ENCODE measurements at places on chromosomes 11 and 22. TPM values are rescaled to one million over a fixed set of nuclear protein-coding genes. Genes with fewer than 3 reads are reported as not detected.

GRCh38 chr11:4063348-4063747, 31.3 kb upstream of the RRM1 start:
- peaks cover 4% of the 10 kb centered on the region for H3K36me3 ChIP-seq
- peaks cover 46% of the 10 kb centered on the region for H3K4me1 ChIP-seq
- no peak overlapping the region for H3K27ac ChIP-seq
- H3K4me3 ChIP-seq: no peak overlapping the region

GRCh38 chr22:28052825-28053269, 133.8 kb upstream of the PITPNB start:
- no peaks in the 10 kb centered on the region for H3K36me3 ChIP-seq
- no peaks in the 10 kb centered on the region for H3K4me1 ChIP-seq
- H3K27me3 ChIP-seq: no peaks in the 10 kb centered on the region
- no peak overlapping the region for H3K4me3 ChIP-seq
- no peak for DNase-seq

- H3K27ac ChIP-seq: no peak overlapping the region
- no peaks in the 10 kb centered on the region for H3K27me3 ChIP-seq
- H3K4me1 ChIP-seq: no peaks in the 10 kb centered on the region
- H3K36me3 ChIP-seq: no peaks in the 10 kb centered on the region
- no peak overlapping the region for H3K4me3 ChIP-seq
These were observed 3.1 kb downstream of the MRGPRG start for GRCh38 chr11:3215346-3216026.

GRCh38 chr11:75087319-75088305, 9.1 kb downstream of the OR2AT4 start:
- H3K27ac ChIP-seq: no peak overlapping the region
- no peaks in the 10 kb centered on the region for H3K36me3 ChIP-seq
- no peak overlapping the region for H3K4me3 ChIP-seq

DNA sequence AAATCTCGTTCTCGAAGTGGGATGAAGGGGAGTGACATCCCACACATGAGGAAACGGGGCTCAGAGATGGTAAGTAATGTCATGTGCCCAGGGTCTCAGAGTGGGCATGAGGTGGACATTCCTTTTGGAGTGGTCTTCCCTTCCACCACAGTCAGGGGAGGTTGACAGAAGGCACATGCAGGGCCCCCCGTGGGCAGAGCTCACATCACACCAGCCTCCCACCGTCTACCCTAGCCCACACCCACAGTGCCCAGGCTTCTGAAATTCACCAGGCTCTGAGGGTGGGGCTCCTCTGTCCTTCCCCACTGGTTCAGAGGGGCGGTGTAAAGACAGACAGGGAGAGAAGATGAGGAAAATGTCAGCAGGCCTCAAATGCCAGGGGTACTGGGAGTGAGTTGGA, 41.1 kb upstream of the TIMP3 start:
- no peaks in the 10 kb centered on the region for H3K36me3 ChIP-seq
- no peak overlapping the region for H3K4me3 ChIP-seq
- peaks cover 4% of the 10 kb centered on the region for H3K4me1 ChIP-seq
- no peak overlapping the region for H3K27ac ChIP-seq

- no peaks in the 10 kb centered on the region for H3K27me3 ChIP-seq
- no peak for DNase-seq
- no peaks in the 10 kb centered on the region for H3K36me3 ChIP-seq
- H3K4me1 ChIP-seq: no peaks in the 10 kb centered on the region
These were observed 204.3 kb downstream of the TENM4 start for GRCh38 chr11:79236541-79236971.

- no peak overlapping the region for H3K4me3 ChIP-seq
- no peaks in the 10 kb centered on the region for H3K4me1 ChIP-seq
- H3K36me3 ChIP-seq: no peaks in the 10 kb centered on the region
- H3K27me3 ChIP-seq: no peaks in the 10 kb centered on the region
These were observed 340.5 kb downstream of the TENM4 start for GRCh38 chr11:79100093-79100910.

DNA sequence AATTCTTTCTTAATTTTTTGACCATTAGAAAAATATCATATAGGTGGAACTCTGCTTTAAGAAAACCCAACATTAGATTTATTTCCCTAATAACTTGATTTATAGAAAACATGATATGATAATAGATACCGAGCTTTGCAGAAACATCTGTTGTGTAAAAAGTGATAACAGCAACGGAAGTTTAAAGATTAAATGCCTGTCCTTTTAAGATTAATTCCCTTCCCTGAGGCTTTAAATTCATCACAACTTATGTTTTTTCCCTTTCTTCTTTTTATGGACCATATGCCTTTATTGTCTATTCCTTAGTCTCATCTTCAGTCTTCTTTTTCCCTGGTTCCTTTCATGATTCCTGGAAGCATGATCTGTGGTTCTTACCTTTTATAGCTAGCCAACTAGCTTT, 1.9 kb downstream of the USP47 start:
- no peaks in the 10 kb centered on the region for H3K36me3 ChIP-seq
- H3K27ac ChIP-seq: no peak overlapping the region
- DNase-seq: no peak
- H3K27me3 ChIP-seq: peaks cover 6% of the 10 kb centered on the region
- no peak overlapping the region for H3K4me3 ChIP-seq

GRCh38 chr11:61816736-61817455, at the start of gene FADS1:
Gene FADS1, minus strand, starts transcription at chr11:61817003. Its CDS starts 74 bp downstream, at chr11:61816929.
- peaks cover 19% of the 10 kb centered on the region for H3K4me1 ChIP-seq
- H3K27ac ChIP-seq: peak within 1 kb of the TSS; percentile 87
- DNase-seq: peak; percentile 91
- H3K4me3 ChIP-seq: peak within 1 kb of the TSS; percentile 94
- peaks cover 6% of the 10 kb centered on the region for H3K27me3 ChIP-seq
- H3K36me3 ChIP-seq: peaks cover 5% of the 10 kb centered on the region

Gene OR51A7
- total RNA-seq: not detected
